Activated T-helper 1 cell treated with anti-CD3 and anti-CD28 coated beads, Interleukin-2, amount 50 U/mL, for 16 hours (primary cell): ENCODE measurements at places on chromosomes 2 and 18.

- no peak for DNase-seq
Measured at GRCh38 chr2:17557596-17557995, 17.1 kb downstream of the VSNL1 start.

DNA sequence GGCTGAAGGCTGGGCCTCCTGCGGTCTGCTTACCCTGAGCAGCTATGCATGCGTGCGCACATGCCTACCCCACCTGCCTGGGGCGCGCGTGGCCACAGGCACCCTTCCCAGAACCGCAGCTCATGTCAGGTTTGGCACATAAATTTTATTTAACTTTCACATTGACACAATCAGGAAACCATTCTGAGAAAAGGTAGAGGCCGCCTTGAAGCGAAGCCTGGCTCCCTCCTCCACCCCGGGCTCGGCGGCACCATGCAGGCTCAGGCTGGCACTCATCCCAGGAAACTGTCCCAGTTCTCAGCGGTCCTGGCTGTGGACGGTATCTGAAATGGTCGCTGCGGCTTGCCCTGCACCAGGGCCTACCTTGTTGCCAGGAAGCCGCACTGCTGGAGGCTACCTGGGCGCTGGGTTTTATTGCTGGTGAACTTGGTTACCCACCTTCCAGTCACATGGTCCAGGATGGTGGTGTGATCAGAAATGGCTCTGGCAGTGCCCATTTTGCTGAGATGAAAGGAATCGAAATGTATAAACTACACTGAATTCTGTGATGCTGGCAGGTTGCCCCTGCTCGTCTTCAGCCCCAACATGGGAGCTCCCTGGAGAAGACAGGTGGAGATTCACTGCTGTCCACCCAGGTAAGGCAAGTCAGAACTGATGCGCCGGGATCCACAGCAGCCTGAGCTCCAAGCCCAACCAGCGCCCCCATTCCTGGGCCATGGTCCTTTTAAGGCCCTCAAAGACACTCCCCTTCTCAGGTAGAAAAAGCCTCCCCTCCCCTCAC lies 25.5 kb downstream of the CHST10 start:
- DNase-seq, result no peak

DNA sequence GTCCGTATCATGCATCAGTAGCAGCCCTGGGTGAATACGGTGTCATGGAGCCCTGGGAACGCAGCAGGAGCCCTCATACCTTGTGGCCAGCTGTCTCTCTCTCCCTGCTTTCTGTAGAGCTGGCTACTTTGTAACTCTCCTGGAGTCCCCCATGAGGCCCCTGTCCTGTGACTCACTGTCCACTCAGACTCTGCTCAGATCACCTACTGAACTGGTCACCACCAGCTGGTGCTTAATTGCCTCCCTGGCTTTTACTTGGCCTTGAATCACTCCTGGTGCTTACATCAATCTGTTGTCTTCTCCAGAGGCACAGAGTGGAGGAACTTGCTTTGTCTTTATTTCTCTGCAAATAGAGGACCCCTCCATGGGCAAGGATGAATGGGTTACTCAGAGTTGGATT lies 172.7 kb downstream of the HRH4 start:
- no peak for DNase-seq

DNA sequence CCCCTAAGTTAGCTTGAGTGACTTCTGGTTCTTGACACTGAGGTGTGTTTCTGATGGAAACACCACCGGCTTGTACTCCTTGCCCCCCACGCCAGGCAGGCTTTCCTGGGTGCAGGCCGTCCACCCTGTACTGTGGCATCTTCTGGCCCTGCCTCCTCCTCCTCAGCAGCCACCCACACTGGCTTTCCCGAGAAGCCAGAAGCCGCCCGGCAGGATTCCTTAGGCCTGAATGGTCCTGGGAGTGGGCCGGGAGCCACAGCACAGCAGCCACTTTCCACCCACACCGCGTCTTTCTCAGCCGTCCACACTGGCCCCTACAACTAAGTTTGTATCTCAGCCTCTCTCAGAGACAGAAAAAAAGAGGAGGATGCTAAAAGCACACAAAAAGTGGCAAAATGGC lies 2.1 kb upstream of the HSBP1L1 start:
- DNase-seq, result no peak
